ENCODE measurements at places on chromosomes 11 and 22.

DNA sequence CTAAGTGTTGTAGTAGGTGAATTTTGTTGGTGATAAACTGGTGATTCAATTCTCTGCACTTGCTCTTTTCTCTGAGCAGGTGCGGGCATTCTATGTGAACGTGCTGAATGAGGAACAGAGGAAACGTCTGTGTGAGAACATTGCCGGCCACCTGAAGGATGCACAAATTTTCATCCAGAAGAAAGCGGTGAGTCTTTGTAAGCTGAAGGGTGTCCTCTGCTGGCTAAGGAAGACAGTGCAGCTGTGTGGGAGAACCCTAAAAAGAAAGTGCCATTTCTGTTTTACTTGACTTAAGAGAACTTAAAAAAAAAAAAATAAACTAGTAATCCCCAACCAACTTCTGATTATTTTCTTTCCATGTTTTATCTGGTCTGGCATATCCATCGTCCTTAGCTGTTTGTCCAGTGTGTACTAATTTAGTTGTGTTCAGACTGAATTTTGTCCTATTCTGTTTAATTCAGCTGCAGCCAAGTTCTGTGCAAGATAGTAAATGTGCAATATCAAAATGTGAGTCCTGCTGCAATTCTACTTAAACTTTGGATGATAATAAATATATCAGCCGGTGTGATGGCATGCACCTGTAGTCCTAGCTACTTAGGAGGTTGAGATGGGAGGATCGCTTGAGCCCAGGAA lies 29.6 kb downstream of the CAT start:
- no peak for DNase-seq

GRCh38 chr11:102293873-102294601 lies 23.2 kb upstream of the BIRC3 start:
- DNase-seq, result no peak

GRCh38 chr22:29072193-29072978 lies 449 bp upstream of the KREMEN1 start:
- no peak for DNase-seq

DNA sequence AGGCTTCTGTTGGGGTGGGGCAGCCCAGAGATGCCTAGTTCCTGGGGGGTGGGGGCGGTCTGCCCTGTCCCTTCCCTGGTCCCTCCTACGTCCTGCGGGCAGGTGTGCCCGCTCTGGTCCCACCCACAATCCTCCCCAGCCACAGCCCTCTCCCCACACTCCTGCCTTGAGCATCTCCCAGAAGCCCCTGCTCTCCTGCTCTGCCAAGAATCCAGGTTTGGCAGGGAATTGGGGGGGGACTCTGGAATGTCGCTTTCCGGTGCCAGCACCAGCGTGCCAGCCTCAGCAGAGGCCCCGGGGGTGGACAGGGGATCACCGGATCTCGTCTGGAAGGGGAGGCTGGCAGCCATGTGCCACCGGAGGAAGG lies 11.4 kb upstream of the PDGFB start:
- no peak for DNase-seq

DNA sequence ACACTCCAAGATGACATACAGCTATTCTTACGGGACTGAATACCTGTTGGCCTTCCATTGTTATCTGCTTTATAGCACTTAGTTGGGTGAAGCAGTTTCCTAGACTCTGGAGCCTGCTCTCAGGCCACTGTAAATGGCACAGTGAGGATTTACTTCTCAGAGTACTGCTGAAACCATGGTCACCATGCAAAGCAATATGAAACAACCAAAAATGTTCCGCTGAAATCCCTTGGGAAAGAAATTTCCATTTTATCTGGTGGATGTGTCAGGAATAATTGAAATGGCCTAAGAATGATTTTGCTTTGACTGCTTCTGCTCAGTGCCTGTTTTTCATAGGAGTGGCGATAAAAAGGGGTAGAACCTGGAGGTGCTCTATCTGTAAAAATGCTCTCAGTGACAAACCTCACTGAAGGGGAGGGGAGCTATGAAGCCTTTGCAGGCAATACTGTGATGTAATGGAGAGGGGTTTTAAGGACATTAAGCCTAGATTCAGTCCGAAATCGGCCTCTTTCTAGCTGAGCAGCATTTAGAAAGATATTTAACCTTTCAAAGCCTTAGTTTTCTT lies 651.6 kb upstream of the ANO5 start:
- DNase-seq, result no peak

GRCh38 chr11:121194731-121195596 lies 93.9 kb downstream of the TECTA start:
- no peak for DNase-seq

GRCh38 chr11:79661373-79661772 lies 220.5 kb upstream of the TENM4 start:
- no peak for DNase-seq

DNA sequence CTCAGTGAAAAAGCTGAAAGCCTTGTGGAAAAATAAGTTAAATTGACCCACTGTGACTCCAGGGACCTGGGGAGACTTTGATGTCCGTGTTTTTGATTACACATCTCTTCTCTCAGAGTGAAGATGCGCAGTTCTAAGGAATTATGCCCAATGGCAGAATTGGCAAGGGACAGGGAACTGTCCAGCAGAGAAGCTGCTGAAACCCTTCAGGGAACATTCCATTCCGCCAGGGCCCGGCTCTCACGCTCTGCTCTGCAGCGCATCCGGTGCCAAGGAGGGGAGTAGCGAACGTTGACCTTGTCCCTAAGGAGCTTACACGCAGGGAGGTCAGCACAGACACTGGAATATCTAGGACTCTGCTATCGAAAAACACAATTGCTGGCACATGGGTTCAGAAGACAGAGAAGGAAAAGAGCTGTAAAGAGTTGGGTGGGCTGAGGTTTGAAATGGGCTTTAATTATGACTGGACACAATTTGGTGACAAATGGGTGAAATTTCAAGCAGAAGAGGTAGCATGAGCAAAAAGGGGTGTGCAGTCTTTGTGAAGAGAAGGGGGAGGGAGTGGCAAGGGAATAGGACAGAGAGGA lies 64.5 kb upstream of the B3GAT1 start:
- DNase-seq, result no peak

GRCh38 chr11:119723952-119724325 lies 5.1 kb downstream of the NECTIN1 start:
- no peak for DNase-seq

GRCh38 chr11:118194835-118195627 lies 18.6 kb upstream of the SCN2B start:
- DNase-seq, result peak; percentile 82

GRCh38 chr11:108241330-108242037 lies 18.6 kb downstream of the ATM start:
- DNase-seq, result no peak

DNA sequence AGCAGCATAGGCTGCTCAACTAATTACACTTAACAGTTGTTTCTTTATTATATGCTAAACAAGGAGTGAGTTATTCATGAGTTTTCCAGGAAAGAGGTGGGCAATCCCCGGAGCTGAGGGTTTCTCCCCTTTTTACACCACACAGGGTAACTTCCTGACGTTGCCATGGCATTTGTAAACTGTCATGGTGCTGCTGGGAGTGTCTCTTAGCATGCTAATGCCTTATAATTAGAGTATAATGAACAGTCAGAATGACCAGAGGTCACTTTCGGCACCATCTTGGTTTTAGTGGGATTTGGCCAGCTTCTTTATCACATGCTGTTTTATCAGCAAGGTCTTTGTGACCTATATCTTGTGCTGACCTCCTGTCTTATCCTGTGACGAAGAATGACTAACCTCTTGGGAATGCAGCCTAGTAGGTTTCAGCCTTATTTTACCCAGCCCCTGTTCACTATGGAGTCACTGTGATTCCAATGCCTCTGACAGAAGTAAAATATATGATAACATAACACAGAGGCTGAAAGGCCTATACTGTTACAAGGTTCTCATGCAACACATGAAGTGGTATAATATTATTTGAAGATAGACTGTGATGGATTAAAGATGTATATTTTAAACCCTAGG lies 41.3 kb upstream of the RDX start:
- peak; percentile 77 for DNase-seq
